ENCODE measurements at places on chromosomes 1 and 21.

- no peak for DNase-seq
Measured at GRCh38 chr1:110250008-110250407, 39.9 kb downstream of the KCNC4 start.

DNA sequence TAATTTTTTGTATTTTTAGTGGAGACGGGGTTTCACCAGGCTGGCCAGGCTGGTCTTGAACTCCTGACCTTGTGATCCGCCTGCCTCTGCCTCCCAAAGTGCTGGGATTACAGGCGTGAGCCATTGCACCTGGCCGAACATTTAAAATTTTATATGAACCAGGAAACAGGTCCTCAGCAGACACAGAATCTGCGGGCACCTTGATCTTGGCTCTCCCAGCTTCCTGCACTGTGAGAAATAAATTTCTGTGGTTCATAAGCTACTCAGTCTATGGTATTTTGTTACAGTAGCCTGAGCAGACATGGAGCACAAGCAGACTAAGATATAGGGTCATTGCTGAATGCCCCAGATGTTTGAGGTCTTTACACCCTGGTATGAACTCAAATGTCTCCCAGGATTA is 23.6 kb upstream of the CTH start:
- no peak for DNase-seq

DNA sequence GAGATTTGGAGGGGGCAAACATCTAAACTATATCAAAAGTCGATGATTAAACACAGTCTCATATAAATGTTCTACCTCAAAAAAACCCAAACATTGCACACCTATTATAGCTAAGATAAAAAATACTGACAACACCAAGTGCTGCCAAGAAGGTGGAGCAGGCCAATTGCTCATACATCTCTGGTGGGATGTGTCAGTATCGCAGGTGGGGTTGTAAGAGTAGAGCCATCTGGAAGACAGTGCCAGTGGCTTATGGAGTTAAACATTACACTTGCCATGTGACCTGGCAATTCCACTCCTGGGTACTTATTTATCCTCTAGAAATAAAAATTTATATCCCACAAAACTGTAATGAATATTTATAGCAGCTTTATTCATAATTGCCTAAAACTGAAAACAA is 213.4 kb downstream of the DISC1 start:
- no peak for DNase-seq

DNA sequence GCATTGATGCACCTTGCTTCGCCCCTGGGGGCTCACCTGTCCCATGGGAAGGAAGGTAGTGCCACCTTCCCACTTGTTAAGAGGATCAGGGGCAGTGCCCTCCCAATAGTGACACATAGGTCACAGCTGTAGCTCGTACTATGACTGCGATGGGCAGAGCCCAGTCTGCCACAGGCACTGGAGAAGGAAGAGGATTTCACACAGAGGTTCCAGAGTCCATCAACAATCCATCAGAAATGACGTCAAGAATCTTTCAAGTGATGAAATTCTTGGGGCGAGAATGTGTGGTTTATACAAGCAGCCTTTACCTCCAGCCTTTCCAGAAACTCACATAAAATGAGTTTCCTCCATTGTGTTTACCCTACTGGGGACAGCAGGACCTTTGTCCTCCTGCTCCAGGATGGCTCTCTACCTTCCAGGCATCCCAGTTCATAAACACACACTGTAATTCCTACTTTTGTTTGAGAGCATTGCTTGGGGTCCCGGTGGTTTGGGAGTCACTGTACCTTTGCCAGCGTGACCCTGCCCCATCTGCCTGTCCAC is 260.6 kb upstream of the VAMP3 start:
- DNase-seq = no peak

Measured in EH (cell line).